ENCODE measurements at places on chromosomes 5 and 9. TPM values are rescaled to one million over a fixed set of nuclear protein-coding genes. Genes with fewer than 3 reads are reported as not detected.

DNA sequence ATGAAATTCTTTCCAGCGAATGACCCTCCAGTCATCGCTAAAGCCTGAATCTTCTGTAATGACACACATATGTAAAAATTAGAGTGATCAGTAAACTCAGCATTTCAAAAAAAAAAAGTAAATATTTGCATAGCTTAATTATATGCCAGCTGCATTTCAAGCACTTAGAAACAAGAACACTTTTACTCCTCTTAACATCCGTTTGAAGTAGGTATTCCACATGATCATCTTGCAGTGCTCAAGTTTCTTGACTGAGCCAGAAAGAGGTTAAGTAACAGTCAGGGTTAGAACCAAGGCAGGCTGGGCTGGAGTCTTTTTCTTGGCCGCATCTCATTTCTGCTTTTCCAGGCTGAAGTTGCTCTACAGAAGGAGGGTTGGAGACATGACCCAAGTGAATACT lies 27.6 kb downstream of the EGFLAM start:
- DNase-seq, result no peak
- no peak overlapping the region for H3K27ac ChIP-seq
- H3K36me3 ChIP-seq, result no peaks in the 10 kb centered on the region
- no peaks in the 10 kb centered on the region for H3K27me3 ChIP-seq

DNA sequence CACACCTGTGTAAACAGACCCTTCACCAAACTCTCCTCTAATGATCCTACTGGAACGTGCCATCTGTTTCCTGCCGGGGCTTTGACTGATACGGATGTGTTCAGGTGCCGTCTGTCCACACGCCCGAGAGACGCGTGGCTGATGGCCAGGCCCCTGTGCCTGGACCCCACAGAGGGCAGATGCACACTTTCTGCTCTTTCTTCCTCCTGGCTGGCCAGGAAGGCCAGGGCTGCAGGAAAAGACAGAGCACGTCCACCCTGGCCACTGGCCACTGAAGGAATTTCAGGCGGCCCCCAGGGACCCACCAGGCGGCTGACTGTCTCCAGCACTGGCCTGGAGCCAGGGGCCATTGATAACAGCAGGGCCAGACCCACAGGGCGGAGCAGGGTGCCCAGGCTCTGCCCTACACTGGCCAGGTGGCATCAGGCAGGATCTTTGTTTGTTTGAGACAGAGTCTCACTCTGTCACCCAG lies 3.6 kb upstream of the ENG start:
- peaks cover 43% of the 10 kb centered on the region for H3K4me1 ChIP-seq
- DNase-seq, result peak; percentile 81
- no peaks in the 10 kb centered on the region for H3K36me3 ChIP-seq

DNA sequence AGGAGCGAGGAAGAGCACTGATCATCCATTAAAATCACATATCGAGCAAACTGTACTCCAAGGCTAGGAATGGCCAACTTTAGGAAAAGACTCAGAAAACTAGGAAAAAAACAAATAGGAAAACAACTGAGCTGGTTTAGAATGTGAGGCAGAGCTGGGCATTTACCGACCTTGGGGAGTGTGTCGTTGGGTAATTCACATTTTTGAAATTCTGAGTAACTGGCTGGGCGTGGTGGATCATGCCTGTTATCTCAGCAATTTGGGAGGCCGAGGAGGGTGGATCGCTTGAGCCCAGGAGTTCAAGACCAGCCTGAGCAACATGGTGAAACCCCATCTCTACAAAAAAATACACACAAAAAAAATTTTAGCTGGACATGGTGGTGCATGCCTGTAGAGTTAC lies 70.1 kb downstream of the ZFAND5 start:
- H3K4me1 ChIP-seq, result peaks cover 2% of the 10 kb centered on the region
- DNase-seq, result no peak
- no peaks in the 10 kb centered on the region for H3K27me3 ChIP-seq
- H3K36me3 ChIP-seq, result no peaks in the 10 kb centered on the region
- H3K4me3 ChIP-seq, result no peak overlapping the region

The PDE8B gene
- 2.2 TPM for total RNA-seq

The NR4A3 gene
- total RNA-seq, result 62.1 TPM
